ENCODE measurements at places on chromosomes 3 and 15.

DNA sequence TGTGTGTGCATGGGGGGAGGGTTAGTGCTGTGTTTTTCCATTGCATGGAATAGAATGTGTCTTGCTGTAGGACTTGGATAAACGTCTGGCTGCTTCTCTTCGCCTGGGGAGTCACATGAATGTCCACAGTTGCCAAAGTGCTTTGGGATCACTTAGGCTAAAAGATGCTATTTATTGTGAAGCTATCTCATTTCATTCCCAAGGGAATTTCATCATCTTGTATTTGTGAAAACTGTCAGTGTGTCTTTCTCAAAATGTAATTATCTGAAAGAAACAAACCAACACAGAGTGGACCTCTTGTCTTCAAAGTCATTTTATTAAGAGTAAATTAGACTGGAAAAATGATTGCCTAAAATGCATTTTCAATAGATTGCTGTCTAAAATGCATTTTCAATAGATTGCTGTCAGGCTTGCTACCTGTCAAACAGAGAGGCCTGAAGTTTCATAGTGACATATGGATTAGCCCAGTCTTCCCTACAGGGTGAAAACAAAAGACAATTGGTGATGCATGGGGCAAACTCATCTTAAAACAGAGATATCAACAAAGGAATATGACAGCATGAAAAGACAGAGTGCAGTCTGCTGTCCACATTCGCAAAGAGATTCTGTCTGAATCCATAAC lies 117.1 kb upstream of the GOLIM4 start:
- DNase-seq, result no peak

GRCh38 chr3:153210146-153210545 lies 48.1 kb downstream of the RAP2B start:
- DNase-seq, result no peak

- DNase-seq, result peak; percentile 78
Measured at GRCh38 chr15:71011503-71012155, 103.6 kb upstream of the THSD4 start.

- no peak for DNase-seq
Measured at GRCh38 chr3:89955156-89955555, 847.7 kb downstream of the EPHA3 start.

GRCh38 chr3:111282024-111282423 lies 210.4 kb downstream of the NECTIN3 start:
- no peak for DNase-seq

DNA sequence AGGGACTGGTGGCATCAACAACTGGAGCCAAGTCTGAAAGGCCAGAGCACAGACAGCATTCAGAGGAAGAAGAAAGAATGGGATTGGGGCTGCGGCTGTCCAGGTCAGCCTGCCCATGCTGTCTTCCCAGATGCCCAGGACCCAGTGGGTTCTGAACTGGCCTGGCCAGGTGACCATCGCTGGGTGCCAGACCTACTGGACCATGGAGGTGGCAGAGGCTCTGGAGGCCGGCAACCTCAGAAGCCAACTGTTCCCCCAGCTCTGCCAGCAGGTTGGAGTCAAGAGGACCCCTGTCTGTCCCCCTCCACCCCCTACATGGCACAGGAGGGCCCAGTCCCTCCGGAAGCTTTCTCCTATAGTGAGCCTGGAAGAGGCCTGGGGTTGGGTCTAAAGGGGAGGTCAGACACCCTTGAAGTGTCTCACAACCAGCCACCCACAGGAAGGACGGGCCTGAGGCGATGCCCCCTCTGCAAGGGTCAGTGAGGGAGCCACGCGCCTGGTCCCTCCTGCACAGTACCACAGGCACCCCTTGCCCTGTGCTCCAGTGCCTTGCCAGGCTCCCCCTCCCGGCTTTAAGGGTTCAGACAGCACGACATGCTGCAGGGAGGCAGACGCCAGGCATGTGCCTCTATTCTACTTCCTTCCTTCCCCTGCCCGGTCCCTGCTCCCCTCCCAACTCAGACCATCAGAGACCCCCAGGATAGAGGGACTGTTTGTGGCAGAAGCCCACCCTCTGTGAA lies 43.2 kb downstream of the DNAH1 start:
- DNase-seq, result no peak

GRCh38 chr15:25862071-25862471 lies 1.1 kb downstream of the ATP10A start:
- no peak for DNase-seq

DNA sequence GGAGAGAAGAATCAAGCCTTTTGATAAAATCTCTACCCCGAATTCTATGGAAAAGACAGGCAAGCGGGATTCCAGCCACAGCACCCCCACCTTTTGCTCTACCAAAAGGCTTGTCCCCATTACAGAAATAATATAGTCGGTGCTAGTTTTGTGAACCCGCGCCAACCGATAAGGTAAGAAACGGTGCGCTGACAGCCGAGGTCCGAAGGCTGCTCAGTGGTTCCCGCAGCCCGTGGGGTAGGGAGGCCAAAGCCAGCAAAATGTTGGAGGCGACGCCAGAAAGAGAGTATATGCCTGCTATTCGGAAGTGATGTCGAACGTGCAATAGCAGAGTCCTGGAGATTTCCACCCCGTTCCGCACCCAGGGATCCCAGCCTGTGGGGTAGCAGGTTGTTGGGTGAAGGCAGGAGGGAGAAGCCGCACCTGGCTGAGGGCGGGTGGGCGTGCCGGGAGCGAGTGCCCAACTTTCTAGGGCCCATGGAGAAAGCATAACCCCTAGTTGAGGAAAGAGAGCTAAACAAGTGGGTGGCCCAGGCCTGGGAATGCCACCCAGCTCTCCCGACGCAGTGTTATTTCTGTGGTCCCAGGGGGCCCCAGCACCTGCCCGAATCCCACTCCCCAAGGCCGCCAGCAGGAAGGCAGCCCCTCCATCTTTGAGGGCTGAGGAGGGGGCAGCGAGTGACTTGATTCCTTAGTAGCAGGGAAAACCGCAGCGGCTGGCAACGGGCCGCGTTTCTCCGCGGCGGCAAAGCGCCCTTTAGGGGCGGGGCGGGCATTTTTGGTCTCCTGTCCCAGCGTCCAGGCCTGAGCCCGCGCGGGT lies 7.9 kb upstream of the SOX2 start:
- DNase-seq, result no peak

DNA sequence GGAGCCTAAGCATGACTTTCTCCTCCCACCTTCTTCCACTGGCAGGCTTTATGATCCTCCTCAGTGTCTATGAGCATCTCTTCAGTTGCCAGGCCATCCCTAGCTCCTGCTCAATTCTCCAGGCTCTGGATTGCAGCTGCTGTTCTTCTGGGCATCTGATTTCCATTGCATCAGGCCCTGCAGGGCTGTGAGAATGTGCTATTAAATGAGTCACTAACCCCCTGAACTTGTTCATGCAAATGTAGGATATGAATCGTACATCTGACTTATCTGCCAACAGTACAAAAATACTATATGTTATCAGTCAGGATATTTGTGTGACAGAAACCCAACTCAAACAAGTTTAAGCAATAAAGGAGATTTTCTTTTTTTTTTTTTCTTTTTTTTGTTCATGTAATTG lies 11.9 kb downstream of the GPR176 start:
- no peak for DNase-seq

- no peak for DNase-seq
Measured at GRCh38 chr3:195753581-195753980, 32.8 kb downstream of the MUC20 start.

DNA sequence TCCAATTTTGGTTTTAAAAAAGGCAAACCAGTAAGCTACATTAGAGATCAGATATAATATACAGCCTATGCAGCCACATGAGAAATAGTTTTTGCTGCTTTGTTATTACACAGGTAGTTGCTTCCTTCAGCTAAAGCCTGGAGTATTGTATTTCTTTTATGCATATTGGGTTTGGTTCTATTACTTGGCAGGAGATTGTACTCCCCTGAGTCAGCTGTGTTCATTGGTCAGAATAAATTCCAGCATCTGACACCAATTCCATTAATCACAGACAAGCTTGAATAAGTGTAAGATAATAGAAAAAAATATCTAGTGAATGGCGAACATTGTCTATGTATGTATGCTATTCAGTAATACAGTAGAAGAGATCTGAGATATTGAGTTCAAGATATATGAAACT lies 26.1 kb upstream of the ZCWPW2 start:
- DNase-seq, result peak; percentile 32

Measured in cardiac muscle cell (in vitro differentiated cells and primary cell).